DMS 273 treated with DMSO at 0.1 percent for 48 hours (cell line): ENCODE measurements at places on chromosomes 4 and X.

DNA sequence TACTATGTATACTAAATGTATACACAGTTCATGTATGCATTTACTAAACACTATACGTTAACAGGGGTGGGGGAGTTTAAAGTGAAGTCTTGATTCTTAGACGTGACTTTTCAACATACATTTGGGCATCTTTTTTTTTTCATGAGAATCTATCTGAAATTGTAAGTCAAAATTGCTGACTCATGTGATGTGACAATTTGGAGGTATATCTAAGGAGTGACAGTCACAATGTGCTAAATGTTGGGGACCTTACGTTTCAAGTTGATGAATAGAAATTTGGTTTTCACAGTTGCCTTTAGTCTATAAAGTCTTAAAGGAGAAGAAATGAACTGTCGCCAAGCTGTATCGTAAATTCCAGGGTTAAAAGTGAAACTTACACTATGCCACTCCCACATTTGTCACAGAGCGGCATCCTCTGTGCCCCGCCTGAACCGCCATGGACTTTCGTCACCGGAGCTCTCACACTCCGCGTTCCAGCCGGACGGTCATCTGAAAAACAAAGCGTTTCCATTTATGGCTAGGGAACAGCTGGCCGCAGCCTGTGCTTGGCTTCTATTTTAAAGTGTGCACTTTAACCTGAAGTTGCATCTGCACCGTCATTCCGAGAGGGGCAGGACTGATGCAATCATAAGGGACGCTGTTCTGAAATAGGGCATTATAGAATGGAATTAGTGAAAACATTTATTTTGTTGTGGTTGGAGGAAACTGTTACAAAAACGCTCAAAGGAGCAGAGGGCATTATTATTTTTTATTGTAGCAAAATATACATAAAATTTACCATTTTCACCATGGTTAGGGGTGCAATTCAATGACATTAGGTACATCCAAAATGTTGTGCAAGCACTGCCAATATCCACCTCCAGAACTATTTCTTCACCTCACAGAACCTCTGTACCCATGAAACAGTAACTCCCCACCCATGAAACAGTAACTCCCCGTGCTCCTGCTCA is 30.9 kb downstream of the PDLIM3 start:
- no peak for DNase-seq

- DNase-seq = no peak
Observed at GRCh38 chrX:56762707-56763555, 33.9 kb downstream of the NBDY start.

GRCh38 chr4:99790796-99791617 is 25.6 kb upstream of the DAPP1 start:
- no peak for DNase-seq

DNA sequence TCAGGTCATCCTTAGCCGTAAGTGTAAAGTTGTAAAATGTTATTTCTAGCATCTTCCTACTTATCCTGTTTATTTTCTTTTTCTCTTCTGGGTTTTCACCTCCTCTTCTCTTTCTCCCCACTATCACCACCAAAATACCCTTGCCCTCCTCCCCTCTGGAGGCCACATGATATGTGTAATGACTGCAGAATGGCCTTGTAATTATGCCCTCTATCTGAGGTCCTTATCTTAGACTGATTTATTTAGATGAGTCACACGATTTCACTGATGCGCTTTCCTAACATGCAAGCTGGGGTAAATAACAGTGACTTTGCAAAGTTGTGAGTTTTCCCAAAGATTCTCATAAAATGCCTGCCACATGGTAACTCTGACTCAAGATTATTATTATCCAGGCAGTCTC is 231.8 kb upstream of the GPRIN3 start:
- no peak for DNase-seq

- no peak for DNase-seq
Observed at GRCh38 chr4:40394236-40394635, 59.1 kb downstream of the CHRNA9 start.

DNA sequence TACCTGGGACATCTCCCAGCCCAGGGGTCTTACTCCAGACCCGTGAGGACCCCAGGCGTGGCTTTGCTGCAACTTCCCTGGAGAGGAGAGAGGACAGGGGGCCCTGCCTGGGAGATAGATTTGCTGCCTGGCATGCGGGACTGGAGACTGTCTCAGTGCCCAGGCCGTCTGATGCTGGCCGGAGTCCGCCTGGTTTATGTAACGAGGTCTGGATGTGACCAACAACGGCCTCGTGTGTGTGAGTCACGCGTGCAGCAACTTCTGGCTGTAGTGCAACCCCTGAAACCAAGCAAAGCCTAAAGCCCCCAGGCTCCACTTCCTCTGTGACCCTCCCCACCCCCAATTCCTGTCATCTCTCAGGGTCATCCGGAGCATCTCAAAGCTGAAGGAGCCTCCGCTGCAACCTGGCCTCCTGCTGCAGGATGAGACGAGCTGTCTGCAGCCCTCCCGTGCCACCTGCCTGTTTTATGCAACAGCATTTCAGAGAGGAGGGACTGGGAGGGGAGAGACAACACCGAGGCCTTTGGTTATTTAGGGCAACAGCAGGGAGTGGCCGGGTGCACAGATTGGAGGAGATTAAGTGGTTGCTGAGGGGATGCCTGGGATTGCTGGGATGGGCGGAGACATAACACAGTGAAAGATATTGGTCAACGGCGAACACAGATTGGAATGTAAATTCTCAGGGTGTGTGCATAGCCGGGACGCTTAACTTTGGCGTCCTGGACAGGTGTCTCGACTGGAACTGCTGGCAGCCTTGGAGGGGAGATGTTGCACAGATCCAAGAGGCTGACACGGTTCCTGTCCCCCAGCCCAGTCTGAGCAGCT is 16.0 kb downstream of the XG start:
- DNase-seq = no peak

GRCh38 chr4:119570401-119570800 is 58.2 kb downstream of the PDE5A start:
- DNase-seq = no peak

DNA sequence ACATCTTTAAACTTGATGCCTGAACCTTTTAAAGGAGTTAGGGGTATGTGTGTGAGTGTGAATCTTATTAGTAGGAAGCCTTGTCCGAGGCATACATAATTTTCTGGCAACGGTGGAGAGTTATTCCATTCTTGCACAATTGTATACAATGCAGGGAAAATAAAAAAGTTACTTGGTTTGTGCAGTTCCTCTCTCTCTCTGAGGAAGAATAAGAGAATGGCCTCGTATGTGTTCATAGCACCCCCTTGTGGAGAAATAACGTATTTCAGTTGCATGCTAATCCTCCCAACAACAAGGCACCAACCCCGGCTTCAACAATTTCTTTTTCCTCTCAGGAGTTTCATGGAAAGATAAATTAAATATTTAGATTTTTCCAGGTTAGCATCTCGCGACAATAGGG is 33.7 kb upstream of the FGF13 start:
- peak; percentile 12 for DNase-seq

DNA sequence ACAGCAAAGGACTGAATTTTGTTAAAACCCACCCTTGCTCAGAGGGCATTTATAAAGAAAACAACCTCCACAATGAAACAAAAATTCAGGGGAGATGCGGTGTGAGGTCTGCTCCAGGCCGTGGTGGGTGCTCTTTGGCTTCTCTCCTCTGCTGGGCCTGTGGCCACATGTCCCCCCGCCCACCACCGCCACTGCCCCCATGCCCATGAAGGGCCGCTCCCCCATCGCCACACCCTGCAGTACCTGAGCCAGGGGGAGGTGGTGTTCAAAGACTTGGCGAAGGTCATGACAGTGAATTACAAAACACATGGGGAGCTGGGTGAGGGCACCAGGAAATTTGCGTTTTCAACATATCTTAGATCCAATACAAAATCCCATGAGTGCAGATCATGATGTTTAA is 14.2 kb upstream of the CFAP299 start:
- DNase-seq = no peak

- DNase-seq = no peak
Observed at GRCh38 chr4:138891631-138892031, 124.0 kb upstream of the NOCT start.

- no peak for DNase-seq
Observed at GRCh38 chrX:123833387-123833786, 26.5 kb upstream of the XIAP start.

DNA sequence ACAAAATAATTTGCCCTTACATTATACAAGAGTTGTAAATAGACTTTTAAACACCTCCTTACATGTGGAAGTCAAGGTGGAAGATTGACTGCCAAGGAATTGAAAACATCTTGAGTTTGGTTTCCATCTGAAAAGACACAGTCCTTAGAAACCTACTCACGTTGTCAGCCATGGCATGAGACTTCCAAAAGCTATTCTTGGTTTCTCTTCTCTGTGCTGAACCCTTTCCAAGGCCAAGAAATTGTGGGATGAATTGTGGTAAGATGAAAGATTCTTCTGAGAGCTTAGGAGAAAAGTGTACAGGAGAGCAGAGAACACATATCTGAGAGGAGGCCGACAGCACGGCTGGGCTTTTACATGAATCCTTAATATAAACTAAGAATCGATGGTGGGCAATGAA is 370.0 kb downstream of the FBXW7 start:
- no peak for DNase-seq

DNA sequence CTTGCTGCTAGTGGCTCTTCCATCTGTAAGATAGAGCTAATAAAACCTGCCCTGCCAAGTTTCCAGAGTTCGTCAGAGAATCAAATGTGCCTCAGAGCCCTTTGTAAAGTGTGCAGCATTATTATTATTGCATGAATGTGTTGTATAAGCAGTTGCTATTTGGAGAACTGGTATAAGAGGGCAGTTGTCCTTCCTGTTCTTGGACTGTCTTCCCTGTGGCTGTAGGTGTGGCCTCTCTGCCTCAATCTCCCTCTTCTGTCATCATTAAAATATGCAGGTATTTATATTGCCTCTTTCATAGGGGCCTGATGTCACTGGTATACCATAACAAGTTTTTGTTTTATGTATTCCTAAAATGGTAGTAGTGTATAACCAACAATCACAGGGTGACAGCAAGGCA is 3.8 kb downstream of the MTM1 start:
- DNase-seq = no peak
